ENCODE measurements at places on chromosomes 2 and 18. TPM values are rescaled to one million over a fixed set of nuclear protein-coding genes. Genes with fewer than 3 reads are reported as not detected.

Gene LOXHD1
- total RNA-seq: not detected

Gene ANKRD53
- not detected for total RNA-seq

Gene DIS3L2
- total RNA-seq: 19.2 TPM

Gene C1D
- 127 TPM for total RNA-seq

Gene TUBA3E
- total RNA-seq: not detected

Gene DLGAP1
- not detected for total RNA-seq

Gene COX5B
- 238 TPM for total RNA-seq

Gene FOXI3
- total RNA-seq: not detected

Gene STAT4
- 0.55 TPM for total RNA-seq

Gene MC5R
- total RNA-seq: 6.7 TPM

Gene FAHD2B
- 3.2 TPM for total RNA-seq

Gene ASB18
- not detected for total RNA-seq

- no peak for DNase-seq
Measured at GRCh38 chr2:240436683-240437550, 1.5 kb downstream of the GPC1 start.

DNA sequence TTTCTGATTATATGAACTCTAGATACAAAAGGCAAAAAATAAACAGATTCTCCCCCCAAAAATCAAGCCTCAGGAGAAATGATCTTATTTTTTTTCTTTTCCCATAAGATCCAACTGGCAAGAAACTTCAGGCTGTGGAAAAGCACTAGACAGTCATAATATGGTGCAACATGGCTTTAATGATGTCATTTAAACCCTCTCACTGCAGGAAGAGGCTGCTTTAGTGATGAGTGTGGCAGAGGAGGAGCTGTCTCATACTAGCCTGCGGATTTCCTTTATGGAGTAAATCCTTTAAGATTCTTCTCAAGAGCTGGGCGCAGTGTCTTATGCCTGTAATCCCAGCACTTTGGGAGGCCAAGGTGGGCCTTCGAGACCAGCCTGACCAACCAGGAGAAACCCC lies 83.3 kb upstream of the CD28 start:
- DNase-seq: peak; percentile 91

DNA sequence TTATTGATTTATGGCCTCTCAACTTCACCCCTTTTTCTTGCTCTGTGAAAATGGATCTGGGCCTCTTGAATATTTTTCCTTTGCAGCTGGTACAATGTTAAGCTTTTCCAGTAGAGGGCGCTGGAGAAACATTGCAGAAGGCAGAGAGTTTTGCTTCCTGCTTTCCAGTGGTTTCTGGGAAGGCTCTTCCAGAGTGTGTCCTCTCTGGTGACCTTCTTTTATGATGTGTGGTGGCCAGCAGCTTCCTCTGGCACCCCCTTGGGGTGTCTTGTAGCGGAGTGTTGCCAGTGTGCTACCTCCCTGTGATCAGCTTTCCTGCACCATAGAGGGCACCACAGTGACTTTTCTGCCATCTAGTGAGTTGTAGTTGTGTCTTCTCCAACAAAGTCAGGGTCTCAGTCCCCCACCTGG lies 25.4 kb upstream of the MGAT5 start:
- DNase-seq: no peak

DNA sequence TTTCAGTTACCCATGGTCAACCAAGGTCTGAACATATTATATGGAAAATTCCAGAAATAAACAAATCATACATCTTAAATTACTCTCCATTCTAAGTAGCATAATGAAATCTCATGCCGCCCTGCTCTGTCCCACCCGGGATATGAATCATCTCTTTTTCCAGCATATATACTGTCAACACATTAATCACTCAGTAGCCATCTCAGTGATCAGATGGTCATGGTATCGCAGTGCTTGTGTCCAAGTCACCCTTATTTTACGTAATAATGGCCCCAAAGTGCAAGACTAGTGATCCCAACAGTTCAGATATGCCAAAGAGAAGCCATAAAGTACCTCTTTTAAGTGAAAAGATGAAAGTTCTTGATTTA lies 43.8 kb downstream of the OSBPL6 start:
- peak; percentile 60 for DNase-seq

GRCh38 chr2:161077367-161078210 lies 82.6 kb upstream of the TANK start:
- DNase-seq: peak; percentile 42

DNA sequence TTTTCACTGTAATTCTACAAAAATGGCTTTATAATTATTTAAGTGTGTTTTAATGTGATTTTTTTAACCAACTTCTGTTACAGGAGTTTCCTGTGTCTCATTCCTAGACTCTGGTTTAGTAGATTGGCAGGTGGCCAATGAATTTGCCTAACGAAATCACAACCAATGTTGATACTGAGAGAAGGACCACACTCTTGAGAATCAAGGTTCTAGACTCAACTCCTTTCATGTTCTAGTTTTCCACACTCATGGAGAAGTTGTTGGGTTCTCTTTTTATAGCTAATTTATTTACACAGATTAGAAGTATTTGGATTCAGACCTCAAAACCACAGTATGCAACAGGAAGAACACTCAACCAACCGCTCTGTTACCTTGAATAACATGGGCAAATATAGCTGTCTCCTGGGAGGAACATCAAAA lies 22.6 kb upstream of the USP34 start:
- DNase-seq: peak; percentile 3

GRCh38 chr2:212173331-212173730 lies 365.3 kb downstream of the ERBB4 start:
- no peak for DNase-seq

- DNase-seq: no peak
Measured at GRCh38 chr2:240611601-240612210, 13.6 kb upstream of the GPR35 start.

DNA sequence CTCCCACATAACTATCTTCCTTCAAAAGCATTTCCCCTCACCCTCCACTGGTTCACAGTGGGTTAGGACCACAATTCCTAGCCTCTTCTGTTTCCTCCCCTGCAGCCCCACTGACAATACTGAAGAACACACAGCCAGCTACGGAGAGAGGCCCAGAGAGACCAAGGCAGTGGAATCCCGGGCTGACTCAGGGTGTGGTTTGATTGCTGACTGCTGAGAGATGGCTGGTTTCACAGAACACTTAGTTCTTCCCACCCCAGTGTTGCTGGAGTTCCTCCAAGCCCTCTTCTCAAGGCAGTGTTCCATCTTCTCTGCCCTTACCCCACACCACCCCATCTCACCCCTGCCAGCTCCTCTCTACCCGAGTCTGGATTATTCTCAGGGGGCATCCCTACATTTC lies 43.3 kb upstream of the ZFP36L2 start:
- DNase-seq: peak; percentile 76

DNA sequence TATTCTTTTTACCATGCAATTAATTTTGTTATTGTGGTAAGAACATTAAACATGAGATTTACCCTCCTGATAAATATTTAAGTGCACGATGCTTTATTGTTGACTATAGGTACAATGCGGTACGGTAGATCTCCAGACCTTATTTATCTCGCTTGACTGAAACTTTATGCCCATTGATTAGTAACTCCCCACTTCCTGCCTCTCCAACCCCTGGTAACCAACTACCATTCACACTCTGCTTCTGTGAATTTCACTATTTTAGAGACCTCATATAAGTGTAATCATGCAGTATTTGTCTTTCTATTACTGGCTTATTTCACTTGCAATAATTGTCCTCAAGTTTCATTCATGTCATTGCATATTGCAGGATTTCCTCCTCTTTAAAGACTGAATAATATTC lies 195.7 kb upstream of the ID2 start:
- no peak for DNase-seq

GRCh38 chr2:64945973-64946768 lies 43.0 kb upstream of the SLC1A4 start:
- DNase-seq: peak; percentile 45

DNA sequence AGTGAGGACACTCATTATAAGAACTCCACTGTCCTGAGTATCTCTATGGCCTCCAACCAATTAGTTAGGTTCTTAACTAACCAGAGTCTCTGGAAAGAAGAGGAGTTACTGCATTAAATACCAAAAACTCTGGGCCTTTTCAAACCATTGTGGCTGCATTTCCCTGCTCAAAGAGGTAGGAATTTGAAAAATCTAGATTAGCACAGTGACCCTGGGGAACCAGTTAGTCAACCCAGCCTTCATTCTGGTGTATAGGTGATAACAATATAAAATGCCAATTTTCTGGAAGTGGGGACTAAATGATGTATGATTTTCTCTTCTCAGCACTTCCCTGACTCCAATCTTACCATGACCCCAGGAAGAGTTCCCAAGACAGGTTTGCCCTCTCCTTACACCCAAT lies 287.8 kb upstream of the SETBP1 start:
- no peak for DNase-seq

- no peak for DNase-seq
Measured at GRCh38 chr2:53075760-53076159, 691.8 kb upstream of the CHAC2 start.

GRCh38 chr2:218387369-218388194 lies 5.5 kb downstream of the SLC11A1 start:
- DNase-seq: no peak

- DNase-seq: no peak
Measured at GRCh38 chr2:10269291-10269690, 33.4 kb upstream of the HPCAL1 start.

DNA sequence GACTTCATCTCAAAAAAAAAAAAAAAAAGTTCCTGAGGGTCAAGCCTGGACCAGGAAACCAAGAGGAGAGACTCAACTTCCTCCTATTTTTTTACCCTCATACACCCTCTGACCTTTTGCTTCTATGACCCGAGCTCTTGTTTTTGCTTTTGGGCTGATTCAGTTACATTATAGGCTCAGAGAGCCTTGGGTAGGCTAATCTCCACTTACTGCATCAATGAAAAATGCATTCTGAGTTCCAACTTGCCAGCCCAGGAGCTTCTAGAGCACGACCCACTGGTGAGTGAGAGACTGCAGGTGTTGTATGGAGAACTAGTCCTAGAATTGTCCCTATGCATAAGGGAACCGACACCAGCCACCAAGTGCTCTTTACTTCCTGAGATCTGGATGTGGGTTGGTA lies 91.1 kb downstream of the CABLES1 start:
- no peak for DNase-seq

- peak; percentile 19 for DNase-seq
Measured at GRCh38 chr18:3151399-3152264, 68.1 kb downstream of the MYOM1 start.

DNA sequence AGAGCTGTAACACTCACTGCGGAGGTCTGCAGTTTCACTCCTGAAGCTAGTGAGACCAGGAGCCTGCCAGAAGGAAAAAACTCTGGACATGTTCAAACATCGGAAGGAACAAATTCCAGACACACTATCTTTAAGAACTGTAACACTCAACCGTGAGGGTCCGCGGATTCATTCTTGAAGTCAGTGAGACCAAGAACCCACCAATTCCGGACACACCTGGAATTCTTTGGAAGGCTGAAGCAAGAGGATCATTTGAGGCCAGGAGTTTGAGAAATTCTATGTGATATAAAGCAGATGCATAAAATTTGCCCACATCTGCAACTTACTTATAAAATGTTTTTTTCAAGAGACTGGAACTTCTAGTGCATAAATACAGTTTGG lies 43.5 kb upstream of the ITSN2 start:
- DNase-seq: no peak

DNA sequence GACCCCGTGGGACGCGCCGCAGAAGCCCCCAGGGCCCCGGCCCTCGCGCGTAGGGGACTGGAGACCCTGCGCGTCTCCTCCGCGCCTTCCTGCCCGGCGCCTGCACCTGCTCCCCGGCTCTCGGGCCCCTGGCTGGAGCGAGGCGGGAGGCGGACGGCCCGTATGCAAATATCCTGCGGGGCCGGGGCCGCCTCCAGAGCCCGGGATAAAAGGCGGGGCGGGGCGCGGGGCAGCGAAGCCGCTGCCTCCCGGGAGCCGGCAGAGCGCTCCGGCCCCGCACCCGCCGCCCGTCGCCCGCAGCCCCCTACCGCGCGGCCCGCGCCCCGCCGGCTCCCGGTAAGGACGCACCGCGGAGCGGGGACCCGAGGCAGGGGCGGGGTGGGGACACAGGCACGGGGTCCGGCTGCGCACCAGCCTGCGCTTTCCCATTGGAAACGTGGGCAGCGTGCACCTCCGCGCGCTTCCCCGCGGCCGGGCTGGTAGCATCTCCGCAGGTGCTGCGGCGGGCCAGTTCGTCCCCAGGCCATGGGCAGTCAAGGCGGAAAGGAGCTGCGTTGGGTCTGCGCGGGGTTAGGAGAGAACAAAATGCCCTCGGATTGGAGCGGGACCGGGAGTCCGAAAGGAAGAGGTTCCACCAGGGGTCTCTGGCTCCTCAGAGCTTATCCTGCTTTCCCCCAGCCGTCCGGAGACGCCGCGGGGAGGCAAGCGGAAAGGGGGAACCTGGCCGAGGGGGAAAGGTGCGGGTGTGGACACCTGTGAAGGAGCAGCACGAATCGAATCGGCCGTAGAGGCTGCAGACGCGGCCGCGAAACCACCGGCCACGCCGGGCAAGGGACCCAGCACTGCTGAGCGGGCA lies at the start of gene ATP6V1C2:
ATP6V1C2 (plus strand) TSS at position 235 of the 856 bp plus-strand sequence. CDS start 1,220 bp downstream, outside the sequence.
- no peak for DNase-seq

DNA sequence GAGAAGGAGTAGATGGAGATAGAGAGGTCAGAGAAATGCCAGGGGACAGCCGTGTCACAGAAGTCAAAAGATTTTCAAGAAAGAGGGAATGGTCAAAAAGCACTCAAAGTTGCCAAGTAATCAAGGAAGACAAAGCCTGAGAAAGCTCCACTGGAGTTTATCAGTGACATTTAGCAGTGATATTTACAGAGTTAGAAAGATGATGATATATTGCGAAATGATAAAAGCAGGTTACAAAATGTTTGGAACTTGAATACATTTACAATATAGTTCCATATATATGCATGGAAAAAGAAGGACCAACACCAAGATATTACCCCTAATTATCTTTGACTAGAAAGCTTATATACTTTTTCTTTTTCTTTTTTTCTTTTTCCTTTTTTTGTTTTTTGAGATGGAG lies 20.4 kb downstream of the ZNF2 start:
- no peak for DNase-seq

- no peak for DNase-seq
Measured at GRCh38 chr2:29532436-29532835, 388.9 kb downstream of the ALK start.

DNA sequence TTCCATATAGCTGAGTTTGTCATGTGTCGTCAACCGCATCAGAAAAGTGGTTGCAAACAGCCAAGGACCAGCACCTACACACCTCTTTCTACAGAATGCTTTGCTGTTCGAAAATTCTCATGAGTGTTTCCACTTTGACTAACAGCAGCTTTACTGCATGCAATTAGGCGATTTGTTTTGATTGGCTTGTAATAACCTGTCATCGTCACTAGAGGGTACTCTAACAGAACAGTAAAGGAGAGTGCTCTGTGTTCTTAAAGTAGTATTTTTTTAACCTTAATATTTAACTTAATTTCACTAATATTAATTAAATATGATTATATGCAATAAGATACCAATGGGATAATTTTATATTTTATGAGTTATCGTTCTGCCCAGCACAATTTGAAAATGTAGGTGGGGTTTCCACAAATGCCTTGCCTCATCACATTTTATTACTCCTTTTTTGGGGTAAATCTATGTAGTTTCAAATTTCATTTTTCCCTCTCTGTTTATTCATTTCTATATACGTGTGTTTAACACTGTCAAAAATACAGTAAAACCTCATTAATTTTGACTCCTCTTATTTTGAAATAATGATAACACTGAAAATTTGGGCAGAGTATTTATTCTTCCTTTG lies 502.2 kb downstream of the NRXN1 start:
- DNase-seq: peak; percentile 54

- no peak for DNase-seq
Measured at GRCh38 chr2:224966613-224967012, 75.7 kb downstream of the DOCK10 start.

- DNase-seq: no peak
Measured at GRCh38 chr2:217610401-217610814, 392.4 kb downstream of the TNS1 start.

- DNase-seq: no peak
Measured at GRCh38 chr2:2560374-2561015, 229.4 kb upstream of the MYT1L start.

GRCh38 chr2:156918410-156918809 lies 339.1 kb upstream of the GALNT5 start:
- DNase-seq: no peak
